ENCODE measurements at places on chromosomes 6 and 20. TPM values are rescaled to one million over a fixed set of nuclear protein-coding genes. Genes with fewer than 3 reads are reported as not detected.

GRCh38 chr6:137588472-137588871 is 94.3 kb upstream of the OLIG3 start:
- no peaks in the 10 kb centered on the region for H3K36me3 ChIP-seq
- H3K4me3 ChIP-seq = no peak overlapping the region
- no peak for DNase-seq
- peaks cover 8% of the 10 kb centered on the region for H3K27me3 ChIP-seq
- no peaks in the 10 kb centered on the region for H3K4me1 ChIP-seq

- no peak overlapping the region for H3K4me3 ChIP-seq
- no peak overlapping the region for H3K27ac ChIP-seq
- no peaks in the 10 kb centered on the region for H3K27me3 ChIP-seq
- H3K36me3 ChIP-seq = no peaks in the 10 kb centered on the region
Measured at GRCh38 chr6:139862311-139862710, 487.9 kb upstream of the CITED2 start.

DNA sequence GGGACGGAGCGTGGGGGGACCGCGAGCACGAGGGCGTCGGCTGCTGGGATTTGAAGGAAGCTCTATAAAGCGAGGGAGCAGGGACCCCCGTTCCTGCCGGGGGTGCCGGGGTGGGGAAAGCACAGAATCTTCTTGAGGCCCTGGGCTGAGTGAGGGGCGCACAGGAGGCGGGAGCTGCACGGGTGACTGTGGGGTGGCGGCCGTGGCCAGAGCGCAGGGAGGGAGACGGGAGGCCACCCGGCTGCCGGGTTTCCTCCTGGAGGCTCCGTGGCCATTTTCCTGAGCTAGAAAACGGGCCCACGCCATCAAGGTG is 385.1 kb downstream of the SMOC2 start:
- no peak overlapping the region for H3K4me3 ChIP-seq
- no peak overlapping the region for H3K27ac ChIP-seq
- H3K4me1 ChIP-seq = no peaks in the 10 kb centered on the region
- H3K36me3 ChIP-seq = no peaks in the 10 kb centered on the region
- no peak for DNase-seq

- peaks cover 32% of the 10 kb centered on the region for H3K4me1 ChIP-seq
- H3K27me3 ChIP-seq = no peaks in the 10 kb centered on the region
- H3K27ac ChIP-seq = peak overlapping the region; percentile 98
- peaks cover 2% of the 10 kb centered on the region for H3K36me3 ChIP-seq
Measured at GRCh38 chr6:30325150-30325872, 1.4 kb upstream of the TRIM39 start.

GRCh38 chr6:112910256-112910655 is 563.1 kb downstream of the RFPL4B start:
- no peak overlapping the region for H3K27ac ChIP-seq
- DNase-seq = no peak
- no peaks in the 10 kb centered on the region for H3K36me3 ChIP-seq
- H3K27me3 ChIP-seq = no peaks in the 10 kb centered on the region
- H3K4me3 ChIP-seq = no peak overlapping the region

GRCh38 chr6:11779329-11780096 is 910 bp upstream of the ADTRP start:
- no peak for DNase-seq
- H3K27ac ChIP-seq = no peak overlapping the region
- no peaks in the 10 kb centered on the region for H3K4me1 ChIP-seq
- no peaks in the 10 kb centered on the region for H3K27me3 ChIP-seq

GRIK2 gene
- not detected for total RNA-seq

GNMT gene
- total RNA-seq = 2.8 TPM

UBE2V1 gene
- total RNA-seq = 158 TPM

LY86 gene
- 68.7 TPM for total RNA-seq

VSX1 gene
- total RNA-seq = not detected

COL12A1 gene
- total RNA-seq = not detected

MYCT1 gene
- total RNA-seq = not detected

Measured in B cell (primary cell).